ENCODE measurements at places on chromosomes 11 and 22. TPM values are rescaled to one million over a fixed set of nuclear protein-coding genes. Genes with fewer than 3 reads are reported as not detected.

ENTHD1 gene
- not detected for polyA plus RNA-seq

- no peaks in the 10 kb centered on the region for H3K4me1 ChIP-seq
- H3K4me3 ChIP-seq, result no peak overlapping the region
- no peak overlapping the region for H3K27ac ChIP-seq
- no peaks in the 10 kb centered on the region for H3K36me3 ChIP-seq
- no peak for DNase-seq
Measured at GRCh38 chr11:8386134-8386864, 122.6 kb upstream of the LMO1 start.

GRCh38 chr11:1352696-1353382 is 36.9 kb upstream of the BRSK2 start:
- no peaks in the 10 kb centered on the region for H3K27me3 ChIP-seq
- no peak for DNase-seq
- no peak overlapping the region for H3K27ac ChIP-seq
- no peaks in the 10 kb centered on the region for H3K4me1 ChIP-seq
- H3K36me3 ChIP-seq, result no peaks in the 10 kb centered on the region
- H3K4me3 ChIP-seq, result no peak overlapping the region

GRCh38 chr11:111554532-111554931 is 14.0 kb downstream of the LAYN start:
- no peak overlapping the region for H3K4me3 ChIP-seq
- H3K27me3 ChIP-seq, result no peaks in the 10 kb centered on the region
- H3K4me1 ChIP-seq, result peaks cover 22% of the 10 kb centered on the region
- H3K36me3 ChIP-seq, result peaks cover 8% of the 10 kb centered on the region
- no peak overlapping the region for H3K27ac ChIP-seq

DNA sequence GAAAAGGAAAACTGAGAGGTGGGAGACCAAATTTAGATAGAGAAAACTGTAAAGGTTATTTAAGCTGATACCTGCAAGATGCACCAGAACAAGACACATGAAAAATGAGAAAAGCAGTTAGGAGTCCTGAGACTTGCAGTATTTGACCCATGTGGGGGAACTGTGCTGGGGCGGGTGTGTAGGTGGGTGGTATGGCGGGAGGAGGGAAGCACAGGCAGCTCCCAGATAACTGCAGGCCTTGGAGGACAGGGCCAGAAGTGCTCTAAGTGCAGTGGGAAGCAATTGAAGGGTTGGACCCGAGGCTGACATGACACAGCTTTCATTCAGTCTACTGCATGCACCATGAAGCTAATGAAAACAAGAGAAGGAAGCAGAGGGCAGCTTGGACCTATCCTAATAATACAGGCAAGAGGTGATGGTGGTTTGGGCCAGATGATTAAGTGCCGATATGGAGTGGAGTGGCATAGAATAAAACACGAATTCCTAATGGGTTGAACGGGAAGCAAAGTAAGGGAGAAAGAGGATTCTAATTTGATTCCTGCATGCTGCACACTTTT is 48.0 kb upstream of the ANO3 start:
- no peaks in the 10 kb centered on the region for H3K4me1 ChIP-seq
- H3K27ac ChIP-seq, result no peak overlapping the region
- no peaks in the 10 kb centered on the region for H3K27me3 ChIP-seq
- no peaks in the 10 kb centered on the region for H3K36me3 ChIP-seq
- H3K4me3 ChIP-seq, result peak overlapping the region; percentile 54

GRCh38 chr11:79273781-79274180 is 167.0 kb downstream of the TENM4 start:
- peaks cover 12% of the 10 kb centered on the region for H3K4me1 ChIP-seq
- H3K27ac ChIP-seq, result no peak overlapping the region
- no peak overlapping the region for H3K4me3 ChIP-seq
- DNase-seq, result no peak

DNA sequence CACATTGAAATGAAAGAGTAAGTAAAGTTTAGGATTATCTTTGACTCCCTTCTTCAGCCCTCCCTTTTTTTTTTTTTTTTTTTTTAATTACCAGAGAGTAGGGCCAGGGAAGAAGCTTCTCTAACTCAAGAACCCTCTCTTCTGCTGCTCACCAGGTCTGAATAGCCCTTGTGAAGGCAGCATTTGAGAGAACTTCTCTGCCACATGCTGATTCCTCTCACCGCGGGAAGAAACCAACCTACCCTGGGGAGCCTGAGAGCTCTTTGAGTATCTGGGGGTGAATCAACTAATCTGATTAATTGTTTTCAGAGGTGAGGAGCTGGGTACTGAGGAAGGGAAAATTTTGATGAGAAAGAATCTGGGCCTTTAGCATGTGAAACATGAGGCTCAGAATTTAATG is 434.5 kb upstream of the CCDC90B start:
- no peak for DNase-seq
- H3K4me3 ChIP-seq, result no peak overlapping the region
- H3K27ac ChIP-seq, result no peak overlapping the region
- no peaks in the 10 kb centered on the region for H3K4me1 ChIP-seq
- H3K27me3 ChIP-seq, result no peaks in the 10 kb centered on the region

All from fibroblast of lung (primary cell).